CD4-positive, alpha-beta memory T cell (primary cell): ENCODE measurements at places on chromosomes 16 and 17.

DNA sequence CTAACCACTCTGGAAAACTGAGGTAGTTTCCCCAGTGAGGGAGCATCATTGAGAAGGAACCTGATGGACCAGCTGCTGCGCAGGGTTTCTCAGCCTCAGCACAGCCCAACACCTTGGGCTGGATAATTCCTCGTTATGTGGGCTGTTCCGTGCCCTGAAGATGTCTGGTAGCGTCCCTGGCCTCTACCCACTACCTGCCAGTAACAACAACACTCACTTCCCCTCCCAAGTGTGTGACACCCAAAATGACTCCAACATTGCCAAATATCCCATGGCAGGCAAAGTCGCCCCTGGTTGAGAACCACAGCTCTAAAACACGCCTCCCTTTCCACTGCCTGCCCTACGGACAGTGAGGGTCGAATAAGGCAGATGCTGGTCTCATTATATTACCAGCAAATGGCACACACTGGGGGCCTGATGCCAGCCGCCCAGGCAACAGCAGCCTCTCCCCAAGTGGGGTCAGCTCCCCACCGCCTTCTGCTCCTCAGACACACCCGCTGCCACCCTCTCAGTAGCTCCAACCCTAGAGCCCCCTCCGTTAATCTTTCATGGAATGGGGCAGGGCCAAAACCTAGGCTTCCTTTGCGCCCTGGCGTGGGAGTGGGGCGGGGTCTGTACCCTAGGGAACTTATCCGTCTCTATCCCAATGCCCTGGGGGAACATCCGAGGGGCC lies 1.0 kb downstream of the RHBDF2 start:
- DNase-seq, result no peak

DNA sequence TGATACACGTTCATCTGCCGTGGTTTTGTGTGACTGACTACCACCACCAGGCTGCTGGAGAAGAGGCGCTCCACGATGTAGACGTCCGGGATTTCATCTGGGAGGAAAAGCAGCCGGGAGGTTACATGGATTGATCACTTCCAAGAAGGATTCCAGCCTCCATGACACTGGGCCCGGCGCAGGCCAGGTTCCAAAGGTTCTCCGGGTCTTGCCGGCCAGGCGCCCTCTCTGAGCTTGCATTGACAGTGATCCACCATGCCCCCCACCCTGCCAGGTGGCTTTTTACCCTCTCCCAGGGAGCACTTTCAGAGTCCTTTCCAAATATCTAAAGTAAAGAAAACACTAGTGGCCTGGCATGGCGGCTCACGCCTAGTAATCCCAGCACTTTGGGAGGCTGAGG lies 6.5 kb downstream of the WIPI1 start:
- no peak for DNase-seq

GRCh38 chr17:14672830-14673229 lies 371.9 kb downstream of the HS3ST3B1 start:
- no peak for DNase-seq

DNA sequence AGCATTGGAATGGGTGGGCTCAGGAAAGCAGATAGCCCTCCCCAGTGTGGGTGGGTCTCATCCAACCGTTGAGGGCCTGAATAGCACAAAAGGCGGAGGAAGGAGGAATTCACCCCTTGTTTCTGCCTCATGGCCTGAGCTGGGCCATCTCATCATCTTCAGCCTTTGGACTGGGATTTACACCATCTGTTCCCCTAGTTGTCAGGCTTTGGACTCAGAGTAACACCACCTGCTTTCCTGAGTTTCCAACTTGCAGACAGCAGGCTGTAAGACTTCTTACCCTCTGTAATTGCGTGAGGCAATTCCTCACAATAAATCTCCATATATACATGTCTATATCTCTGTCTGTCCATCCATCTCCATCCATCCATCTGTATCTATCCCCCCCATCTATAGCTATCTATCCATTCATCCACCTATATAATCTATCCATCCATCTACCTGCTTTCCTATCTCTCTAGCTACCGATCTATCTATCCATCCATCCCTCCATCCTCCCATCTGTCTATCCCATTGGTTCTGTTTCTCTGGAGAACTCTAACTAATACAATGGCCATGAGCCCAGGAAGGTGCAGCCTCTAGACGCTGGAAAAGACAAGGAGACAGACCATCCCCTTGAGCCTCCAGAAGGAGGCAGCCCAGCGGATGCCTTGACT lies 21.3 kb downstream of the DNAH17 start:
- no peak for DNase-seq

DNA sequence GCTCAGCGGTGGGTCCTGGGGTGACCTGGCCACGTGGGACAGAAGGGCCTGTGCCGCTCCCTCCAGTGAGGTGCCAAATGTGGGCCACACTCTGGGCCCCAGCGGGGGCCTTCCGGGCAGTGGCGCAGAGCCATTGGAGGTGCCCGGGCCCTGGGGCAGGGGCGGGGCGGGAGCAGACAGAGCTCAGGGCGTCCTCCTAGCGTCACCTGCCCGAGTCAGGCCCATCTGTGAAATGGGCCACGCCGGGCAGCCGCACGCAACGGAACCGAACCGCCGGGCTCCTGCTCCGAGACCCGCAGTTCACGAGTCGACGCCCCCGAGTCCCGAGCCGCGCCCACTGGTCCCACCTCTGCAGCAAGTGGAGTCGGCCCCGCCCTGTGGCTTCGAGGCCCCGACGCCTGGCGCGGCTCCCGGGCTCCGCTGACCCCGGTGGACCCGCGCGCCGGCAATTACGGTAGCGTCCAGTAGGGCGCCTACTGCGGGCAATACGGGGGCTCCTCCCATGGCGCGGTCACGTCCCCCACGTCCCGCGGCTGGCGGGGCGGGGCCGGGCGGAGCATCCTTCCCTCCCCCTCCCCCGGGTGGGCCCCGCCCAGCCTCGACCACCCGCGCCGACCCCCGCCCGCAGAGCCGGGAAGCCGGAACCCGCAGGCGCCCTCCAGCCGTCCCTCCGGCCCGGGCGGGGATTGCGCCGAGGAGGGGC lies 1.9 kb downstream of the SLC16A3 start:
- peak; percentile 42 for DNase-seq

DNA sequence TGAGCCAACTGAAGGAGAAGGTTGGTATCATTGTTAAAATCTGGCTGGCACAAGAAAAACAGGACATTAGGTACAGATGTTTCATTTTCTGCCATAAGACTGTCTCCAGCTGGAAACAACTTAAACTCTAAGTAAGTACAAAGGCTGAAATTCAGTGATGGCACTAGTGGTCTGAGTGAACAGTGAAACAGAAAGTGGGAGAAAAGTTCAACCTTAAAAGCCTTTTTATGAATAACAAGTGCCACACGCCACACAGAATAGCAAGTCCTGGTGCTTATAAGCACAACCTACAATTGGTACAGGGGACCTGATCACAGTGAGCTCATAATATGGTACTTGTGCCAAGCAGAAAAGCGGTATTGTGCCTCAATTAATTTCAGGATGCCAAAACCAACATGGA lies 56.7 kb downstream of the CEP112 start:
- DNase-seq, result no peak

DNA sequence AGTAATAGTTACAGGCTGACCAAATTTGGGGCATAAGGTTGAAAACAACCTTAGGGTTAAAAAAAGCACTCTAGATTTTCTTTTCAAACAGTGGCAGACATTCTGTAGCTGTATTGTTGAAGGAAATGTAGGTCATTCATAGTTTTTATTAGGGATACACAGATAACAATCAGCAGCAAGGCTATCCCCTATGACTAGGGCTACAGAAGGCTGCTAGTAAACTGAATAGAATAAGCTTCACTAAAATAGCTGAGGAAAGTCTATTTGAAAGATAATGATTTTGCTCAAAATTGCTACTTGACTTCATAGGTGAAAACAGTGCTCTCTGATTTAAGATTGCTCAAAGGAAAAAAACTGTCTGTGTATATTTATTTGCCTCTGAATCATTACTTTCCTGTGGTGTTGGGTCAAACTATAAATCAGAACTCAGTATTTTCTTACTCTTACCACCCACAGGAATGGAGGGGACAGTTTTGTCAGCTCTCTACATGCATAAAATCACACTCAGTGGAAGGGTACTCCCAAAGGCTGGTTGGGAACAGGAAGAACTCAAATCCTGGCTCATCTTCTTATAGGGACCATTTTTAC lies 24.8 kb downstream of the RPGRIP1L start:
- no peak for DNase-seq

GRCh38 chr16:3115561-3115960 lies 3.2 kb downstream of the ZNF205 start:
- DNase-seq, result no peak

- DNase-seq, result no peak
These were observed 36.9 kb downstream of the YPEL2 start for GRCh38 chr17:59368218-59368857.

DNA sequence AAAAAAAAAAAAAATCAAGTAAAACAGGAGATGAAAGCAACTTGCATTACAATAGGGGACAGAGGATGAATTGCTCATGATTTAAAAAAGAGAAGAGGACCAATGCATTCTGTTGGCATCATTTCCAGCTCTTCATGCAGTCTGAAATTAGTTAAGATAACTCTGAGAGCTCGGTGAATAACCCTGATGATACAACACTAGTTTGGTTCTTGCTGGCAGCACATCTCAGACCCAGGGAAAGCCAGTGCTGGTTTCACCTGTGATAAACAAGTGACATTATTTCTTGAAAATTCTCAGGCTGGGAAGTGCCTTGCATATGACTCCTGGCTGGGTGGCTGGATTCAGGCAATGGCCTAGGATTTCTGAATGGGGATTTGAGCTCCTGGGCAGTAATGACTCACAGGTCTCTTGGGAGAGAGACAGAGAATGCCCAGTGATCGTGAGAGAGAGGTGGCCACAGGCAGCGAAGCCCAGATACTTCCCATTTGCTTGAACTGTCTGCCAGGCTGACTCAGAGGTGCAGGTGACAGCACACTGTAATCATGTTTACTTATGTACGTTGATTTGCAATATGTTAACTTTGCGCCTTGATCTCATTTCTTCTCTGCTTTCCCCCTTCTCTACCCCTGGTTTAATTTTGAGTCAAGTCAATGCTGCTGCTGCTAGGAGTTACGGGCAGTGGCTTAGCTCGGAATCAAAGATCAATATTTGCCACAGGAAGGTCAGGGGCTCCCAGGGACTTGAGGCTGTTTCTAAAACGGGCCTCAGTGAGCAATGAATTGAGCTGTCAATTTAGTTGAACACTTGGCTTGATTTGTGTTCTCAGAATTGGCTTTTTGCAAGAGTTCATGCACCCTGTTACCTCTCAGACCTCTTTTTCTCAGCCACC lies 27.1 kb downstream of the ARSG start:
- no peak for DNase-seq

DNA sequence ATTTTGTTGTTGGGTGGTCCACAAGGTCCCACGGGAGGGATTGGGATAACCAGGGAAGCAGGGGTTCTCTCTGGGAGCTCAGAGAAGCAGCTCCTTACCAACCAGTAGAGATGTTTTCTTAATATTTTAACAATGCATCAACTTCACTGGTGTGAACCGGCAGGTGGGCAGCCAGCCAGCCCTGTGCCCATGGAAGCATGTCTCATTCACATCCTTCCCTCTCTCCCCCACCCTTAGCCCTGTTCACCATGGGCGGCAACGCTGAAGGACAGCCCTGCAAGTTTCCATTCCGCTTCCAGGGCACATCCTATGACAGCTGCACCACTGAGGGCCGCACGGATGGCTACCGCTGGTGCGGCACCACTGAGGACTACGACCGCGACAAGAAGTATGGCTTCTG lies 9.3 kb downstream of the MMP2 start:
- no peak for DNase-seq

GRCh38 chr16:70476272-70477020 lies 22.1 kb downstream of the FCSK start:
- DNase-seq, result no peak

DNA sequence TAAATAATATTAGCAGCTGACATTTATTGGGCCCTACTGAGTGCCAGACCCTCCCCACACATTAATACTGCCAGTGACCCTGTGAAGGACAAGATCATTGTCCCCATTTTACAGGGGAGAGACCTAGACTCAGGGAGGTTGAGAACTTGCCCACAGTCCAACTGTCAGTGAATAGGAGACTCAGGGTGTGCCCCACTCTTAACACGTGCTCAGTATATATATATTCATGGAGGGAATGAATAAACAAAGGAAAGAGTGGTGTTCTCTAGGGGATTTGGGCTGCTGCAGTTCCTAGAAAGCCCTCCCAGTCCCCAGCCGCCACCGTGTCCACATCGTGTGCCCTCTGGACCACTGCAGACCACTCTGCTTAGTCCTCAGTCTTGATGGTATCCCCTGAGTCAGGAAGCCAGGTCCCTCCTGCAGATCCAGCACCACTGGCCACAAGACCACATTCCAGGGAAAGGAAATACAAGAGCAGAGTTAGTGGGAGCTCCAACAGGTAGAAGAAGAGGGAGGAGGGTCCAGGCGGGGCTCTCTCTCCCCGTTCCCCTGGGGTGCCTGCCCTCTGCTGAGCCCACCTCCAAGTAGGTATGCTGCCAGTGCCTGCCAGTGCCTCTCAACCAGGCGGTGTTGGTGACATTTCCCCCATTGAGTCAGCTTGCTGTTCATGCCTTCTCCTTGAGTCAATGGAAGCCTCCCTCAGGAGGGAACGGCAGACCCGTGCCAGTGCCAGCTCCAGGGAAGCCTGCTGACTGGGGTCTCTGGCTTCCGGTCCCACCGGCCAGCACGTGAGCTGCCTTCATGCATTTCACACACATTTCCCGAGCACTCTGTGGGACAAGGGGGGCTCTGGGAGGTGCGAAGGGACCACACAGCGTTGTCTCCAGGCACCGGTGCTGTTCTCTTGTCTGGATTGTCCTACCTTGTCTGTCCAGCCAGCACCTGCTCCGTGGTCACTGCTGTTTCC lies 75.6 kb downstream of the GNAO1 start:
- DNase-seq, result no peak
